Omental fat pad (tissue), 4 donors: ENCODE measurements at places on chromosomes 4 and X. TPM values are rescaled to one million over a fixed set of nuclear protein-coding genes. Genes with fewer than 3 reads are reported as not detected.

The FTSJ1 gene
- 74.7 TPM for total RNA-seq

The NLGN3 gene
- 0.48 TPM for total RNA-seq

- DNase-seq: no peak
Observed at GRCh38 chrX:16096141-16096540, 27.2 kb upstream of the GRPR start.

- no peak for DNase-seq
Observed at GRCh38 chr4:139282065-139282720, 2.2 kb upstream of the MGARP start.

- DNase-seq: peak; percentile 27
Observed at GRCh38 chr4:73573794-73574528, 46.3 kb downstream of the RASSF6 start.

GRCh38 chr4:81746773-81747172 lies 275.1 kb upstream of the RASGEF1B start:
- DNase-seq: no peak

GRCh38 chr4:156560701-156561100 lies 410.9 kb downstream of the PDGFC start:
- no peak for DNase-seq

DNA sequence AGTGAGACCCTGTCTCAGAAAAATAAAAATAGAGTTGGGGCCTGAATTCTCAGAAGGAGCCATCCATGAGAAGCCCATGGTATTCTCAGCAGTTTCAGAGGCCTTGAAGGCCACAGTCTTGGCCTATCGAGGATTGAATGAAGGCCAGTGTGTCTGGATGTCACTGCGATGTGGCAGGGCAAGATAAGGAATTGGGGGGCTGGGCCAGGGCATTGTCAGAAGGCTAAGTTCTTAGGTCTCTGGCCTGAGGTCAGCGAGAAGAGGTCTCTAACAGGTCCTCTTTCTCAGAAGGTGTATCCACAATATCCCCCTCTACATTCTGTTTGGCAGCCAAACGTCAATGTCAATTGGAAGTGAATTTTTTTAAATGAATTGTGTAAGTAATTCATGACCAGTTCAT lies 5.7 kb downstream of the ZNF275 start:
- DNase-seq: no peak

DNA sequence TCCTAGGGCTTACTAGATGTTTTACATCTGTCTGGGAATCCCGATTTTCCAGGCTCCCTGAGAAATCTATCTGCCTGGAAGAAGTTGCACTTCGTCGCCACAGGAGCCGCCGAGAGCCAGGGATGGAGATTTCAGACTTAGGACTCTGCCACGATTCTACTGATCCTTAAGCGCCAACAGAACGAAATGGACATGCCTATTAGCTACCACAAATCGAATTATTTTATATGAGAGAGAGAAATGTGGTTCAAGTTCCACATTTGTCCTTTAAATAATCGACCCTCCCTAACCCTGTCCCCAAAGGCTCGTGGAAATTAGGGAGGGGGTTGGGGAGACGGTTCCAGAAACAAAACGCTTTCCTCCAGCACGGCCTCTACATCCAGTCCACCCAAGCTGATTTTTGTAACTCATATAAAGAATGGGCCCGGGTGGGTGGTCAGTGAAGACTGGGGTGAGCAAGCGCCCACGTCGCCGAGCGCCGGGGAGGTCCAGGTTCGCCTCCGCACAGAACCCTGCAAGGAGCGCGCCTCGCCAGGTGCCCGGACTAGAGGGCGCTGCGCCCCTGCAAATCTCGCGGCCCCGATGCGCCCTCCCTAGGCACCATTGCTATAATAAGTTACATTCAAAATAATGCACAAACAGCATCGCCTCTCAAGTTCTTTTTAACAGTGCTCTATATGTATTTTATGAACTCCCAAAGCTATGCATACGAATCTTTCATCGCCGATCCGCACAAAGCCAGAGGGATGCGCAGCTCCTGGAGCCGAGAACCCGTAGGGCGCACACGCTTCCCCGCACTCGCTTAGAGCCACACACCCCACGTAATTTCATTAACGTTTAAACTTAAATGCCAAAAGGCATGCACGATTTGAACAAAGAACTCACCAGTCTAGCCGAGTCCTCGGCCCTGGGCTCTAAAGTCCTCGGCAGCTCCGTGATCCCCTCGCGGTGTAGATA lies 2.1 kb upstream of the FAT1 start:
- DNase-seq: peak; percentile 53

- DNase-seq: no peak
Observed at GRCh38 chrX:111447298-111447697, 35.3 kb upstream of the DCX start.

DNA sequence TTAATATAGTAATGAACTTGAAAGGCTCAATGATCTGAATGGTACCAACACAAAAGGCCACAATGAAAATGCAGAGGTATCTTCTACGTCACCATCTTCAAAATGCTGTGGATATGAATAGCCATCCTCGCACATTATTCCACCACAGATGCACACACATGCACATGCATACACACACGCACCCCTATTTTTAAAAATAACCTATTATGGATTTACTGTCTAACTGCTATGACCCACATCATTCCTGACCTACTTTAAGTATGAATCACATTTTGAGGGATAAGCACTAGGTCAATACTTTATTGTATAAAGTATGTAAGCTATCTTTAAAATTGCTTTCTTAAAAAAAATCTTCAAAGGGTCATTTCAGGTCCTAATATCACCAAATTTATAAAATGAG lies 24.4 kb upstream of the CORIN start:
- DNase-seq: no peak

DNA sequence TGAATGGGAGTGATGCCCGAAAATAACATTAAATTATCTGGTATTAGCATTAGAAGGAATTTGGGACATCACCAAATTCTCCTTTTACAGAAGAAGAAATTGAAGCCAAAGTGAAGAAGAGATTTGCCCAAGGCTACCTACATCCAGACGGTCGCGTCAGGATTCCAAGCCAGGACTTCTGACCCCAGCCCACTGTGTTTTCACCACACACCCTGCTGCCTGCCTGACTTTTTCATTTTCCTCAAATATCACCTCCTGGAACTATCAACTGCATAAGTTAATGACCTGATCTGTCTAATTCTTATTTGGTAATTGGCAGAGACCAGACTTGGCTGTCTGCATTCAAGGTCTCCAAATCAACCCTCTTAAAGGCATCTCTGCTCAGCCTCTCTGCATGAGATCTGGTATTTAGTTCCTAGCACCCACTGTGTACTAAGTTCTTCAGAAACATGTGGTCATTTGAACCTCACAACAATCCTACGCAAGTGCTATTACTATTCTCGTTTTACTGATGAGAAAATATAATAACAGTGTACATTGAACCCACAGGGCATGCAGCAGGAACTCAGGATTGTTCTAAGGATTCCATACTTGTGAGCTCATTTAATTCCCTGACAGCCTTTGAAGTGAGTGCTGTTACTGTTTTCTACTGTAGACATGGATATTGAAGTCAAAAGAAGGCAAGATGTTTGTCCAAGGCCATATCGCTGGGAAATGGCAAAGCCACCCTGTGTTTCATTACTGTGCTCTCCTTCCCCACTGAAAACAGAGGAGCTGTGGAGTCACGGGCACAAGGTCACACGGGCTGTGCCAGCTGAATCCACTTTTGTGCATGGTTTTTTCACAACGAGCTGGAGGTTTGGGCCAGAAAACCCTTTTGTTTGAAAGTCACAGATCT lies 195.2 kb upstream of the C1QTNF7 start:
- no peak for DNase-seq

- DNase-seq: no peak
Observed at GRCh38 chr4:109276482-109277095, 25.9 kb downstream of the COL25A1 start.

- no peak for DNase-seq
Observed at GRCh38 chr4:153458969-153459368, 7.2 kb upstream of the TMEM131L start.

DNA sequence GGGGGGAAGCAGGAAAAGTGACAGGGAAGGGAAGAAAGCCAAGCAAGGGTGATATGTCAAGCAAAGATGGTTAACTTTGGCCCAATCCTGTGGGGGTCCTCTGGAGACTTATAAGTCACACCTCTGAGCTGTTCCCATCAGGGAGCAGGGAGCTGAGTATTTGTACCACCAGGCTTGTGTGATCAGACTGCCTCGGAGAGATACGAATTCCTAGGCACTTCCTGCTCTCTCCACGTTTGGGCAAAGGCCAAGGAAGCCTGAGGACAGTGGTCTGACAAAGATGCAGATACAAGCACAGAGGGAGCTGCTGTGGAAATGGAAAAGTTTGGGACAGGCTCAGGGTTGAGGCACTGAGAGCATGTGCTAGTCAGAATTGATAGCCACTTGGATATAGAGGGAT lies 10.4 kb upstream of the PPP3CA start:
- DNase-seq: no peak

- no peak for DNase-seq
Observed at GRCh38 chr4:53716471-53717063, 125.3 kb upstream of the LNX1 start.

GRCh38 chr4:140661550-140661949 lies 92.8 kb upstream of the UCP1 start:
- DNase-seq: no peak

DNA sequence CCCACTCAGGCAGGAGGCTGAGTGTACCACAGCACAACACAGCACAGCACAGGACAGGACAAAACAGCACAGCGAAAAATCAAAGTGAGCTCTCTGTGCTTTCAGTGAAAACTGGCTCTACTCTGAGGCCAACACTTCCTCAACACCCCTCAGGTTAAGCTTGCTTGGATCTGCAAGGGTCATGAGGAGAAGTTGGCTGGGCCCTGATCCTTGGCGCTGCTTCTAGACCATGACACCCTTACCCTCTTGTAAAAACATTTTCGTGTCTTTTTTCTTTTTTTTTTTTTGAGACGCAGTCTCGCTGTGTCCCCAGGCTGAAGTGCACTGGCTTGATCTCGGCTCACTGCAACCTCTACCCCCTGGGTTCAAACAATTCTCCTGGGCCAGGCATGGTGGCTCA lies 25.3 kb downstream of the USP46 start:
- DNase-seq: no peak
